ENCODE measurements at places on chromosomes 12 and 14. TPM values are rescaled to one million over a fixed set of nuclear protein-coding genes. Genes with fewer than 3 reads are reported as not detected.
A peak's percentile ranks its signal among the peaks of the same experiment; 100 is the strongest.

SLC4A8 gene
- total RNA-seq: 1.6 TPM

GRCh38 chr12:50988871-50989270, 36.5 kb downstream of the HIGD1C start:
- no peaks in the 10 kb centered on the region for H3K27me3 ChIP-seq
- H3K36me3 ChIP-seq: no peaks in the 10 kb centered on the region
- H3K27ac ChIP-seq: no peak overlapping the region
- no peak overlapping the region for H3K4me3 ChIP-seq
- no peaks in the 10 kb centered on the region for H3K4me1 ChIP-seq

KIF5A gene
- 0.33 TPM for total RNA-seq

GRCh38 chr12:102642199-102642598, 161.8 kb upstream of the IGF1 start:
- no peak for DNase-seq
- H3K27ac ChIP-seq: no peak overlapping the region
- no peaks in the 10 kb centered on the region for H3K27me3 ChIP-seq
- H3K4me1 ChIP-seq: no peaks in the 10 kb centered on the region
- H3K4me3 ChIP-seq: no peak overlapping the region

DNA sequence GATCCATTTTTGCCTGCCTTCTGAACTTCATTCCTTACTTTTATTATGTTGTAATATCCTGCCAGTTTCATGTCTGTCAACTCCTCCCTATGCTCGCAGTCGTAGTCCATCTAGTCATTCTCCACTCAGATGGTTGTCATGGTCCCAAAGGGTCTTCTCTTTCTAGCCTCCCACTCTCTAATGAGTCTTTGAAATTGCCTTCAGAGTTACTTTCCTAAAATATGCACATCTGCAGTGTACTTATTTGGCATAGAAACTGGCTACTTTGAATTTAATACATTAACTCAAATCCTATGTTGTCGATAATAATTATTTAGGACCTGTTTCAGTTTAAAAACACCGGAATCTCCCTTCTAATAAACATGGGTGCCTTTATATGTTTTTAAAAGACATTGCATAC, 101.0 kb downstream of the PDE3A start:
- no peak overlapping the region for H3K4me3 ChIP-seq
- H3K27ac ChIP-seq: no peak overlapping the region
- no peaks in the 10 kb centered on the region for H3K27me3 ChIP-seq
- H3K36me3 ChIP-seq: no peaks in the 10 kb centered on the region
- no peaks in the 10 kb centered on the region for H3K4me1 ChIP-seq

DLGAP5 gene
- not detected for total RNA-seq

GRCh38 chr14:21069388-21070082, 569 bp upstream of the ARHGEF40 start:
- H3K27ac ChIP-seq: peak overlapping the region; percentile 90
- no peaks in the 10 kb centered on the region for H3K27me3 ChIP-seq
- H3K4me3 ChIP-seq: peak overlapping the region; percentile 41
- DNase-seq: peak; percentile 57

DNA sequence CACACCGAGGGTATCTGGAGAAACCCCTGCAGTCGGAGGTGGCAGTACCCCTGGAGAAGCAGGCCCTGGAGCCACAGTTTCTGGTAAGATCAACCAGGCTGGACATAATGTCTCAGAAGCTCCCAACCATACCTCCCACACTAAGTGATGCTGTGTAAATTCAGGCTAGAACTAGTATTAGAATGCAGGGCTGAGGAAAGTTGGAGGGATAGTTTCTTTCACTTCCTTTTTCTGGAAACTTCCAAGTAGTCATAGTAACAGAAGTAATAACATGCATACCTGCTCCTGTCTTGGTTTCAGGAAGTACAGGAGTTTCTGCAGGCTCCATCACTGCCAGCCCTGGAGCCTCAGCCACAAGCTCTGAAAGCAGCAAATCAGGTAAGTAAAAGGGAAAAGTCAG, 228.1 kb upstream of the CNTN1 start:
- no peaks in the 10 kb centered on the region for H3K36me3 ChIP-seq
- H3K4me3 ChIP-seq: no peak overlapping the region
- H3K27me3 ChIP-seq: no peaks in the 10 kb centered on the region
- H3K27ac ChIP-seq: no peak overlapping the region

- no peak for DNase-seq
- peaks cover 22% of the 10 kb centered on the region for H3K4me1 ChIP-seq
- no peaks in the 10 kb centered on the region for H3K36me3 ChIP-seq
- no peaks in the 10 kb centered on the region for H3K27me3 ChIP-seq
Observed at GRCh38 chr14:81465507-81466228, 65.5 kb upstream of the STON2 start.

Measured in body of pancreas (tissue), 4 donors.